ENCODE measurements at places on chromosomes 6 and 20. TPM values are rescaled to one million over a fixed set of nuclear protein-coding genes. Genes with fewer than 3 reads are reported as not detected.

MYT1 gene
- not detected for total RNA-seq

VNN1 gene
- not detected for total RNA-seq

- DNase-seq: no peak
Measured at GRCh38 chr6:51901766-51902764, 185.3 kb downstream of the PKHD1 start.

GRCh38 chr6:44649365-44650025 is 262.0 kb downstream of the CDC5L start:
- DNase-seq: no peak

DNA sequence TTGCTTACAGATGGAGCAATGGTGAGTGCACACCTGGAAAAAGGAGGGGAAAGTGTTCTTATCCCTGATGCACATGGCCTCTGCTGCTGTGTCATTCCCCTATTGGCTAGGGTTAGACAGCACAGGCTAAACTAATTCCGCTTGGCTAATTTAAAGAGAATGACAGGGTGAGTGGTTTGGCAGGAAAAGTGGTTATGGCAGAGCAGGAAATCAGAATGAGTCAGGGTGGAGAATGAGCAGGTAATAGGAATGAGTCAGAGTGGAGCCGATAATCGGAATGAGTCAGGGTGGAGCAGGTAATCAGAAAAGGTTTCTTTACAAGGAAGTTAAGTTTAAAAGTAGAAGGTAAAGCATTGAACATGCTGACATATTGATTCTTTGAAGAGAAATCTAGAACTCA is 355.5 kb upstream of the HTR1E start:
- DNase-seq: no peak

DNA sequence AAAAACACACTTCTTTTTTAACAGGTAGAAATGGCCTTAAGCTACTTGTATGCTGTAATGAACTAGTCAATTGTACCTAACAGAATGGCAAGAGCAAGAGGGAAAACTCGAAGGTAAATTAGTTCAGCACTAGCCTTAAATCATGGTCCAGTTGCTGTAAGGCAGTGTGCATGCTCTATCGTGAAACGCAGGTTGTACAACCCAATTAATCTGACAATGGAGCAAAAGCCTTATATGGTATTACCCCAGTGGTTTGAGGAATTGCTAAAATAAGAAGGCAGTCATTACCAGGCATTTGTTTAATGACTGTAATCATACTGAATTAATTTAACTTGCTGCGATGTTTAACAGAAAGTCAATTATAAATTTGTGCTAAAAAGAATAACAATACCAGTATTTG is 69.3 kb upstream of the SOX4 start:
- no peak for DNase-seq

DNA sequence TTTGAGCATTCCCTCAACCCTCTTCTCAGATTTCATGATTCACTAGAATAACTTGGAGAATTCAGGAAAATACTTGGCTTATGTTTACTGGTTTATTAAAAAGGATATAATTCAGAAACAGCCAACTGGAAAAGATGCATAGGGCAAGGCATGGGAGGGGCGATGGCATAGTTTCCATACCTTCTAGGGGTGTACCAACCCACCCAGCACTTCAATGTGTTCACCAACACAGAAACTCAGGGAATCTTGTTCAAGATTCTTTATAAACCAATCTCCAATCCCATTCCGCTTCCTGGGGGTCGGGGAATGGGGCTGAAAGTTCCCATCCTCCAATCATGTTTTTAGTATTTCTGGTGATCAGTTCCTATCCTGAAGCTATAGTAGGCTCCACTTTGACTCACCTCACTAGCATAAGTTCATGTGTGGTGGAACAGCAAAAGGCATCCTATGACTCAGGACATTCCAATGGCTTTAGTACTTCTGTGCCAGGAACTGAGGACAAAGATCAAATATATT is 164.4 kb downstream of the SIM1 start:
- no peak for DNase-seq

- no peak for DNase-seq
Measured at GRCh38 chr20:37193226-37193625, 13.9 kb upstream of the MROH8 start.

- DNase-seq: no peak
Measured at GRCh38 chr20:62902926-62903615, 23.2 kb downstream of the DIDO1 start.

- no peak for DNase-seq
Measured at GRCh38 chr6:167091805-167092107, 31.1 kb upstream of the CCR6 start.
